NCI-H1436 treated with DMSO at 0.1 percent for 48 hours (cell line): ENCODE measurements at places on chromosomes 7 and 10.

DNA sequence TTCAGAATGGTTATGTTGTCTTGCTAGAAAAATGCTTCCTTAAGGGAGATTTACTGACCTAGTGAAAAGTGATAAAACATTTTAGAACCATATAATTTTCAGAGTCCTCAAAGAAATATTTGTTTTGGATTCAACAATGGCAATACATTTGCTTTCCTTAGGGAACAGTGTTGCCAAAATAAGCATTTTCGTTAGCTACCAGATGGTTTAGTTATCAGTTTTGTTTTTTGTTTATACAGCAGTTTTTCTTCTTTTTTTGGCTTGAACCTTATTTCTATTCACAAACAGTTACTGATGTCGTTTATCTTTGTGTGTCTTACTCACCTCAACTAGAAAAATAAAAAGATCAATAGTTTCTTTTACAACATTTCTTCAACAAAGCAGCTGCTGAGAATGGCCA, 48.6 kb downstream of the EXOC4 start:
- no peak for DNase-seq

- DNase-seq, result no peak
These were observed 55.0 kb downstream of the PODXL start for GRCh38 chr7:131501422-131501821.

- no peak for DNase-seq
These were observed 263.0 kb downstream of the BAMBI start for GRCh38 chr10:28940158-28940888.

DNA sequence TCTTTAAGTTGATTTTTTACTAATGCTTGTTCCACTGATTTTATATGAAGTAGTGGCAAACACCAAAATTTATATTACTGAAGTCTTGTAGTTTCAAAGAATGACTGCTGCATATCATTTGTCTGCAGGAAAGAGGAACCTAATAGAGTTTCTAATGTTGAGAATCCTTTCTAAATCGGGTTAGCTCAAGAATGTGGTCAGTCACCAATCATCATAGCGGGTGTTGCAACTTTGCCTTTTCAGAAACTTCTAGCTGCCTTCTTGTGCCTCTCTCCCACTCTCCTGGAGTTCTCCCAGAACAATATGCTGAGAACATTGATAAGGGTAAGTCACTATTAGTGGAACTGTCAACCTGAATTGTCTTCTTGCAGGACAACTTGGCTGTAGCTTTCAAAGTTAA, 524.8 kb upstream of the SORCS1 start:
- DNase-seq, result no peak

- no peak for DNase-seq
These were observed 40.1 kb downstream of the PARP12 start for GRCh38 chr7:140022582-140023211.

DNA sequence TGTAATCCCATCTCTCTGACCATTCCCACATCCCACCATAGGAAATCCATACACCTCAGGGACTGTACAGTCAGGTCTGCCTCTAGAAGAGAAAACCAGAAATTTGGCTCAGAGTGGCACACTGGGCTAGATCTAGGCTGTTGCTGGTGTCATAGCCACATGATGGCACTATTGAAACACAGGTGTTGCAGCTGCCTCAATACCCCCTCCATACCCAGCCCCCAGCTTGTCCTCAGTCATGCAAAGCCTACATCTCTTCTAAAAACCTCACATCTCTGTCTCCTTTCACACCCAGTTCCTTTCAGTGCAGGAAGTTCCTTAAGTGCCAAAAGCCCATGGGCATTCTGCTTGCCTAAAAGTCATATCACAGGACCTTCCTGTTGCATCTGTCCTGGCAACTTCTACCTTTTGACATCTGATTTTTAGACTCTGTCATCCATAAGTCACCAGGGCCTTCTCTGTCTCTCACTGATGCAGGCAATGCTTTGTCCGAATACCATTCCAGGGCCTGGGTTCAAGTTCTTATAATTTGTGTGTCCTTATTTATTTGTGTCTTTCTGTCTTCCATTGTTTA, 27.0 kb upstream of the HIBADH start:
- DNase-seq, result no peak

DNA sequence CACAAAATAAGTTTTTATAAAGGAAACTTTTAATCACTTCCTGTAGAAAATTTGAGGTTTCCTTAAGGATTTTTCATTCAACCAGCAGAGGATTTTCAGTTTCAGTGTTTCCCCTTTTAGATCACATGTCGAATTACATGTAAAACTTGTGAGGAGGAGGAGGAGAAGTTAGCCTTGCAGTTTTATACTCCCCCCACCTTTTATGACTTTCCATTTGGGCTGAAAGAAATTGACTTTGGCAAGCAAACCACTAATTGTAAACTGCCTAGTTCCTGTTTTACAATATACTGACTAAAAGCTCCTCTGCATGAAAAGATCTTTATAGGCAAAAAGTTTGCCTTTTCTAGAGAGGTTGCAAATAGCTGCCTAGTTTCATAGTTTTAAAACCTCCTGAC, 3.0 kb downstream of the BAMBI start:
- DNase-seq, result no peak

DNA sequence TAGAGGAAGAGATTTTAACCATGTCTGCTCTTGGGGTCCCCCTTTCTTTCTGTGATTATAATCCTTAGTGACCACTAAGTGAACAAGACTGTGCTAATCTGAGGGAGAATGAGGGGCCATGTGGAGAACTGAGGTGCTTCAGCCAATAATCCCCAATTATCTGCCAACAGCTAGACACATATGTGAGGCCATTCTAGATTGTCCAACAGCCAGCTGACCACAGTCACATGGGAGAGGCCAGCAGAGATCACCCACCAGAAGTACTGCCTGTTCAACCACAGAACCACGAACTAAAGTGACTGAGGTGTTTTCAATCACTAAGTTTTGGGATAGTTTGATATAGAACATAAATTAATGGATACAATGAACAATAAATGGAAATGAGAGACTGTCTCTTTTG, 74.3 kb downstream of the SEMA3E start:
- DNase-seq, result no peak

DNA sequence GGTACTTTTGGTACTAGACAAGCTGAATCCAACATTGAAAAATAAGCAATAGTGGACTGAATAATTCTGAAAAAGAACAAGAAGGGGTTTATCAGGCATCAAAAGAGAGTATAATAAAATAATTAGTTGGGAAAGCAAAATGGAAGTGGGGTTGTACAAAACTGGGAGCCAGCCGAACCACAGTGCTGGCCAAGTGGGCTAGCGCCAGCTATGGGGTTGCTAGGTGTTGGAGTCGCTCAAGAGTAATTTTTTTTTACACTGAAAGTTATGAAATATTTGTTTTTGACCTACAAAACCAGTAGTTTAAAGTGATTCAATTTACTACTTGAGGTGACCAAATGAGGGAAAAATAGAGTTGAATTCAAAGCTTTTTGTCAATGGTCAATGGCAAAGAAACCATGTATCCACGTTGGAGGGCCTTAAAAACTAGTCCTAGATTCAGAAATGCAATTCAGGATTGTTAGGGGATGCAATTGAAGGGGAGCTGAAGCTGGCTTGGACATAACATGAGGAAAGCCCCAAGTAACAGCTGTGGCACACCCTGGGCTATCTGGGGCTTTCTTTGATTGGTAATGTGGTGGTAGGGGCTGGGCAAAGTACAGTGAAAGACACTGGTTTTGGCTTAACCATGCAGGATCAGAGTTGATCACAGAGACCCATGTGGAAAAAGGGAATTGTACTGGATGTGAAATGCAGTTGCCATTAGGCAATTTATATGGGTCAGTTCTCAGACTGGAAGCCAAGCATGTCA, 28.3 kb upstream of the MSMB start:
- DNase-seq, result no peak

DNA sequence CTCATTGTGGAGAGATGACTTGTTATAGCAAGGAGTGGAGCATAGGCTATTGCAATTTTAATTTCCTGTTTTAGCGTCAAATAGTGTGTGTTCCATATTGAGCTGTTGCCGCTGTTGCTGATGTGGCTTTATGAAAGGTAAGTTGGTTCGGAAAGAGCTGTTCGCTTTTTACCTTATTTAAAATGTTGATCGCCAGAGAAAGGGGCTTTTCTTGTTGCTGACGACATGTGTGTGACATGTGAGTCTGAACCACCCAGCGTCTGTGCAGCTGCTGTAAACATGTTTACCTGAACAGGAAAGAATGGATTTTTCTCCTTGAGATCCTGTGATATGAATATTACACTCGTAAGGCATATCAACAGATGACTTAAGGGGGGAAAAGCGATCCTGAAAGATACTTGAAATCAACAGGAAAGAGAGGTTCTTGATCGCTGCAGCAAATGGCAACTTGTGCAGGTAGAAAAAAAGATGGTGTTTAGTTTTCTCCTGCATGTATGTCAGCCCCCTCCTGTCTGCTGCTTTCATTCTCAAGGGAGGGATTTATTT, 2.5 kb downstream of the ZEB1 start:
- no peak for DNase-seq

GRCh38 chr10:49254556-49255318, 44.2 kb upstream of the C10orf71 start:
- no peak for DNase-seq

- no peak for DNase-seq
These were observed 726 bp upstream of the INSIG1 start for GRCh38 chr7:155296788-155297516.

DNA sequence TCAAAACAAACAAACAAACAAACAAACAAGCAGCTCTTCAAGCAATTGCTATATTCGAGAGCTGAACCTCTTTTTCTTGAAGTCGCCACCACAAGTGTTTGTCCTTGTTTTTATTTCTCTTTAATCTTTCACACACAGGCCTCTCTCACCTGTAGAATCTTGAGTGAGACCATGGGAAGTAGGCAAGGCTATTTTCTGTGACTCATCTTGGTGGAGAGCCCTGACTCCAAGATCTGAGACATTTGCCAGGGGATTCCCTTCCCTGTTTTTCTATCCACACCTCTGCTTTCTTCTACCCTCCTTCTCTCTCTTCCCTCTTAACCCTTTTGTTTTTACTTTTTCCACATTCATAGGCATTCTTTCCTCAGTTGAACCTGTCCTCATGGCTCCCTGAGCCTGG, 8.0 kb upstream of the TAS2R60 start:
- DNase-seq, result no peak

GRCh38 chr10:62395892-62396291, 21.7 kb downstream of the ZNF365 start:
- no peak for DNase-seq

- no peak for DNase-seq
These were observed 842 bp downstream of the NMT2 start for GRCh38 chr10:15167411-15168290.

- no peak for DNase-seq
These were observed 107.8 kb downstream of the CYP26A1 start for GRCh38 chr10:93181271-93182048.

DNA sequence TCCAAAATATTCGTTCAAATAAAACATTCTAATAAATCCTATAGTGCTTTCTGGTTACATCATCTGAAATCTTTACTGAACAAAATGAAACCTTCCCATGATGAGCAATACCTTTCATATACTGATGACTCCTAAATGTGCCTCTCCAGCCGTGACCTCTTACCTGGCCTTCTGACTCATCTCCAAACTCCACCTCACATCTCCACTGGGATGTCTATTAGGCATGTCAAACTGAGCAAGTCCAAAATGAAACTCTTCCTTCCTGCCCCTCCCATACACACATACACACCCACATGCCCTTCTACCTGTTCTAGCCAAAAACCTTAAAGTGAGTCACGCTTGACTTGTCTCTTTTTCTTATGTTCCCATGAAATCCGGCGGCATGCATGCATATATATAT, 22.9 kb downstream of the GSAP start:
- no peak for DNase-seq

- DNase-seq, result no peak
These were observed 254.1 kb upstream of the IGFBP3 start for GRCh38 chr7:46175221-46175620.

GRCh38 chr7:103524042-103524907, 78.3 kb upstream of the SLC26A5 start:
- no peak for DNase-seq

GRCh38 chr10:12484002-12484918, 134.9 kb downstream of the CAMK1D start:
- peak; percentile 3 for DNase-seq

- no peak for DNase-seq
These were observed 676 bp upstream of the HTR7 start for GRCh38 chr10:90858461-90858968.

GRCh38 chr7:131019351-131019750, 285.3 kb upstream of the KLF14 start:
- DNase-seq, result no peak

GRCh38 chr7:55306331-55306730, 58.8 kb upstream of the LANCL2 start:
- no peak for DNase-seq

- no peak for DNase-seq
These were observed 128.0 kb downstream of the SEMA3C start for GRCh38 chr7:80790877-80791276.

DNA sequence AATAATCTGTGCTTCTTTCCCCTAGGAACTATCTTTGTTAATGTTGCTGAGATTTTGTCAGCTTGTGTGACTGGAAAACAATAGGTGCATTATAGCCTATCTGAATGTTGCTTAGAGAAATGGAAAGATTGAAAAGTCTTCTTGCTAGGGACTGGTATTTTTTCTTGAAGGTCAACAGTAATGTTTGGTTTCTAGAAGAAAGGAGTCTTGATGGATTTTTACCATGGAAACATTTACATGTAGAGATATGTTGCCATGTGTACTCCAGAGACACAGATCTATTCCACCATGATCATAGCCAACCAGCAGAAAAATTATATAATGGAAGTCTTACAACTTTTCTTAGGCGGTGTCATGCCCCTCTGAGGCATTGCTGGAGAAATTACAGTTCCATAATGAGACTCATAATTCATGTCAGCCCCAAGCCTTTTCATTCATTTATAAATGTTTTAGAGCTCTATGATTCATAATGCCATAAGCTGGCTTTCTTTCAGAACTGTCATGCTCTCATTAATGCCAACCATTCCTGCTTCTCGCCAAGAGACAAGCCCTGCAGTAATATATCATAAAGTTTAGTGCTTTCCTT, 175.1 kb upstream of the PTPRZ1 start:
- no peak for DNase-seq

- DNase-seq, result no peak
These were observed 52.7 kb downstream of the FIGNL1 start for GRCh38 chr7:50397320-50397970.

- no peak for DNase-seq
These were observed 12.2 kb downstream of the TRPV6 start for GRCh38 chr7:142873281-142873784.

DNA sequence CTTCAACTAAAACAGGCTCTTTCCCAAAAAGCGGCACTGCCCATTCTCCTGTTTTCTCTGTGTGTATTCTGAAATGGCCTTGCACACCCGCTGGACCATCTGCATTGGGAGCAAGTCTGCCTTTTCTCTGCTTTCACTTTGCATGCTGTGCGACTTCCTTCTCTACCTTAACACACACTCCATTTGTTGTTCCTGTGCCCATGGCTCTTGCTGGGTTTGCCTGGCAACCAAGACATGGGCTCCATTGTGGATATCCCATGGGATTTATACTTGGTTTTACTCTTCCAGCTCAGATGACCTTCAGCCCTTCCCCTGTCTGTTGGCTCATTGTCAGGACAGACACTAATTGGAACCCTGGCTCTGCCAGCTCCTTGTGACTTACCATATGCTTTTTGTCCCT, 465.3 kb downstream of the REEP3 start:
- no peak for DNase-seq

GRCh38 chr7:115135769-115136410, 214.0 kb downstream of the MDFIC start:
- no peak for DNase-seq

GRCh38 chr10:75532253-75532924, 101.0 kb downstream of the LRMDA start:
- DNase-seq, result no peak
